ENCODE measurements at places on chromosomes 5 and 9. TPM values are rescaled to one million over a fixed set of nuclear protein-coding genes. Genes with fewer than 3 reads are reported as not detected.

TMEM232 gene
- polyA plus RNA-seq = 1.0 TPM

GRCh38 chr5:90528601-90529193, 687 bp downstream of the LYSMD3 start:
- DNase-seq = peak; percentile 50

GRCh38 chr5:1038417-1039209, 30.0 kb downstream of the NKD2 start:
- DNase-seq = no peak

DNA sequence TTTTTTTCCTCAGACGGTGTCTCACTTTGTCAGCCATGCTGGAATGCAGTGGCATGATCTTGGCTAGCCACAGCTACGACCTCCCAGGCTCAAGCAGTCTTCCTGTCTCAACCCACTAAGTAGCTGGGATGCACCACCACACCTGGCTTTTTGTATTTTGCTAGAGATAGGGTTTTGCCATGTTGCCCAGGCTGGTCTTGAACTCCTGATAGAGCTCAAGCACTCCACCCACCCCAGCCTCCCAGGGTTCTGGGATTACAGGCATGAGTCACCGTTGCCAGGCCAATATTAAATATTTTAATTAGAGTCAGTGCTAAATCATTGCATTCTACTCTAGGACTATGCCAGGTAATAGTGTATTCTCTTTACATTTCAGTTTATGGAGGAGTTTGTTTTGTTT, 41.5 kb downstream of the UBE2R2 start:
- DNase-seq = no peak

DNA sequence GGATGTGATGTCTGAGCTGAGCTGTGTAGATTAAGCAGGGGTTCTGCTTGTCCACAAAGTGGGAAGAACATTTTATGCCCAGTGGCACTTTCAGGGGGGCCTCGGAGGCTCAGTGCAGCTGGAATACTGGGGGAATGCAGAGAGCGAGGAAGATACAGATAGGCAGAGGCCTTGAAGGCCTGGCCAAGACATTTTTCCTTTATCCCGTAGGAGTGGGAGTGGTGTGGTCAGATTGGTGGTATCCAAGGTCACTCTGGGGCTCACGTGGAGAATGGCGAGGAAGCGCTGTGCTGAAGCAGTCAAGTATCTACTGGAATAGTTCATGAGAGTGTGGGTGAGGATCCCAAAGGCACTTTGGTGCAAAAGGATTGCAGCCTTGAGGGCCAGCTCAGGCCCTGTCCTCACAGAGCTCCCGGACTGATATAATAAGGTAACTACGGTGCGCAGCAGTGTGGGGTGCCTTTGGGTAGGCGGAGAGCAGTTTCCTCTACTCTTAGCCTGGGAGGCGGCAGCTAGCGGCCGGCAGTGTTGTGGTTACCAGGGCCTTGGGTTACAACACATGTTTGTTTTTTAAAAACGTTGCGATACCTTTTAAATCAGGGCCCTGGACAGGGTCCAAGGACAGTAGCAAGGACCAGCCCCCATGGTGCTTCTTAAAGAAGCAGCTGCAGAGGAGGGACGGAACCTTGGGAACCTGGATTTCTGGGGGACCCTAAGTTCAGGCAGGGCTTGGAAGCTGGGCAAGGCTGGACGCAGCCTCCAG, 10.8 kb upstream of the CCDC69 start:
- peak; percentile 48 for DNase-seq

GRCh38 chr5:61306531-61307131, 25.4 kb upstream of the ZSWIM6 start:
- DNase-seq = no peak

GRCh38 chr9:86721843-86722705, 225.2 kb downstream of the GAS1 start:
- DNase-seq = peak; percentile 92

FAM163B gene
- polyA plus RNA-seq = not detected

GAS1 gene
- polyA plus RNA-seq = 63.8 TPM

All from hindlimb muscle (tissue), 1 donor.